Osteocyte (in vitro differentiated cells): ENCODE measurements at places on chromosomes 7 and 10.

DNA sequence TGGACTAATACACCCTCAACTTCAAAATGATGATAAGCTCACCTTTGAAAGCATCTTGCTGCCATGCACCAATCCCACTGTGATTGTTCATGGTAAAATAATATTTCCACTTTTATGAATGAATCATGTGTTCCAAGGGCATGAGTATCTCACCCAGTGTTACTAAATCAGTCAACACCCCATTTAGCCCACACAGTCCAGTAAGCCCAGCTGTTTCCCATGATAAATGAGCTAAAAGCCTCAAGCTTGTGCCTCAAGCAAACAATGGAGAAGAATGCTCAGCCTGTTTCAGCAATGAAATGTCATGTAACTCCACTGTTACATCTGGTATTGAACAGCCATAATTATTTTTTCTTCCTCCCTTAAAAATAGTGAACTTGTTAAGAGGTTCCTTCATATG, 442.5 kb downstream of the XPNPEP1 start:
- H3K36me3 ChIP-seq = no peaks in the 10 kb centered on the region
- H3K27me3 ChIP-seq = peaks cover 5% of the 10 kb centered on the region
- H3K4me1 ChIP-seq = no peaks in the 10 kb centered on the region
- DNase-seq = no peak

DNA sequence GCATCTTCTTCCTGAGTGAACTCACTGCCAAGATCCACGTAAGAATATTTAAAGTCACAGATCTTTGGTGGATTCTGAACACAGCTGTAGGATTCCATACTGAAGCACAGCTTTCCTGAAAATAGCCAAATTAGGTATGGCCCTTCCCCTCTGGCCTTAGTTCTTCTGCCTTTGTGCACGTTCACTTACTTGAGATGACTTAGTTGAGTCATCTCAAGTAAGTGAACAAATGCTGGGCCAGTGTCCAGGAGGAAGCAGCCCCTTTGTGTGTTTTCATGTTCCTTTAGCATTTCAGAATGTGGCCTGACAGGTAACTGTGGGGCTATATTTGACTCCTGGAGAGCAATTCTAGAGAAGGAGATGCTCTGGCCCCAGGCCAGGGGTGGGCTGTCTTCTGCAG, 51.5 kb downstream of the CCNY start:
- no peaks in the 10 kb centered on the region for H3K27me3 ChIP-seq
- peaks cover 25% of the 10 kb centered on the region for H3K4me1 ChIP-seq
- H3K36me3 ChIP-seq = peaks cover 2% of the 10 kb centered on the region
- no peak for DNase-seq

DNA sequence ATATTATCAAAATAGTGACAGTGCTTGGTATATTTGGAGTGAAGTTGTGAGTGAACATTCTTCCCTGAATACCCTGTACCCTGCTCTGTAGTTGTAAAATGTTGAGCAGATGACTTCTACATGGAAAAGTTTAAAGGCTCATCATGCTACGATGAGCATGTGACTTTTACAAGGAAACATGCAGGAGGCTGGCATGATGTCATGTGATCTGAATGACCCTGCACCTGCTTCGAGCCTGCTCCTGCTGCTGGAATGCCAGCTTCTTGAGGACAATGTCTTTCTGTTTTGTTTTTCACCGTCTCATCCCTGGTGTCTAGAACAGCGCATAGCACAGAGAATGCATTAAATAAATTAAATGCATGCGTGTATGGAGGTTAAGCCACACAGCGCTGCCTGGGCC, 5.4 kb upstream of the INPP5A start:
- no peak overlapping the region for H3K4me3 ChIP-seq
- H3K27ac ChIP-seq = peak overlapping the region; percentile 64
- peaks cover 9% of the 10 kb centered on the region for H3K36me3 ChIP-seq
- H3K4me1 ChIP-seq = peaks cover 41% of the 10 kb centered on the region

DNA sequence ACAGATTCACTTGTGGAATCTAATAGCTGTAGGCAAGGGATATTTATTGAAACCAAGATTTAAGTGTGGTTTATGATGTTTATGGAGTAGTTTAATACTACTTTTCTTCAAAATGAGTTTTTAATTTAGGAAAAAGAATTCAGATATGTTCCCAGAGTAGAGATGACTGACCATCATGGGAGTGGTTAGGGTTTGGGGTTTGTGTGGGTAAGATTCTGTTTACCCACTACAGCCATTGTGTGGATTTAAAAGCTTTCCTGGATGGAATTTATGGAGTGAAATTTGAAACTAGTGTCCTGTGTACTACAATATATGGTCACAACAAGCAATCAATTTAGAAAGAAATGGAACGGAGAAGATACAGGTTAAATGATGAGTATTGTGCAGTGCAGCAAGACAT, 453.5 kb downstream of the AUTS2 start:
- no peak overlapping the region for H3K27ac ChIP-seq
- peaks cover 4% of the 10 kb centered on the region for H3K36me3 ChIP-seq
- no peak for DNase-seq
- peaks cover 14% of the 10 kb centered on the region for H3K4me1 ChIP-seq

DNA sequence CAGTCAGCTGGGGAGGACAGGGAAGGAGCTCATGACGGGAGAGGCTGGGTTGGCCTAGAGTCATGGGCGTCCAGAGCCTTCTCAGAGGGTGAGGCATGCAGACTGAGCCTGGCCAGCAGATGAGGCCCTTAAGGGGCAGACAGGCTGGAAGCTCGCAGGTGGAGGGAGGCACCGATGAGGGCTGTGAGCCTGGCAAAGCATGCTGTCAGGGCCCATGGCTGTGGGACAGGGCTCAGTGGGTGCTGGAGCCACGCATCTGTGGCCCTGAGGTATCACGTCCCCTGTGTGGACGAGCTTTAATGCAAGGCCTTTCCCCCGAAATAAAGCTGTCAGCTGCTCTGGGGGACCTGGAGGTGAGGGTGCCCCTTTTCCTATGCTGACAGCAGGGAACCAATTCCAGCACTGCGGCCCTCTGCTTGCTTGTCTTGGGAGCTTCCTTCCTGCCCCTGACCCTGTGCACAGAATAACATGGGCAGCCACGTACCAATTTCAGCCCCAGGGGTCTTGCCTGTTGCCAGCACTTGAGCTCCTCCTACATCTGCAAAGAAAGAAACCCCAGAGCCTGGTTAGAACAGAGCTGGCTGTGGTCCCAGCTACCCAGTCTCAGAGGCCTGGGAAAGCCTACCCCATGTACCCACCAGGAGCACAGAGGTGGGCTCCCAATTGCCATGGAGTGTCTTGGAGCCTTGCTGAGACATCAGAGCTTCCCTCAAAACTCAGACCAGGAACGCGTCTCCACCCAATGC, 20.6 kb downstream of the TMEM273 start:
- H3K27me3 ChIP-seq = no peaks in the 10 kb centered on the region
- no peaks in the 10 kb centered on the region for H3K36me3 ChIP-seq
- no peak overlapping the region for H3K27ac ChIP-seq
- H3K4me3 ChIP-seq = no peak overlapping the region
- H3K4me1 ChIP-seq = no peaks in the 10 kb centered on the region
- peak; percentile 57 for DNase-seq

- H3K4me3 ChIP-seq = no peak overlapping the region
- peak; percentile 86 for DNase-seq
These were observed 131.4 kb downstream of the PRPF18 start for GRCh38 chr10:13717936-13718772.

GRCh38 chr7:64849250-64849923, 53.7 kb upstream of the ZNF273 start:
- no peak overlapping the region for H3K27ac ChIP-seq
- H3K4me3 ChIP-seq = no peak overlapping the region
- no peaks in the 10 kb centered on the region for H3K36me3 ChIP-seq
- no peaks in the 10 kb centered on the region for H3K27me3 ChIP-seq
- H3K4me1 ChIP-seq = no peaks in the 10 kb centered on the region

- DNase-seq = no peak
- H3K4me1 ChIP-seq = peaks cover 27% of the 10 kb centered on the region
- no peaks in the 10 kb centered on the region for H3K36me3 ChIP-seq
- H3K4me3 ChIP-seq = no peak overlapping the region
- H3K27me3 ChIP-seq = no peaks in the 10 kb centered on the region
- no peak overlapping the region for H3K27ac ChIP-seq
These were observed 49.3 kb upstream of the HBP1 start for GRCh38 chr7:107119376-107120105.
